ENCODE measurements at places on chromosomes 6 and 20. TPM values are rescaled to one million over a fixed set of nuclear protein-coding genes. Genes with fewer than 3 reads are reported as not detected.

Gene PSORS1C2
- total RNA-seq = not detected

Gene TFEB
- 3.4 TPM for total RNA-seq

Gene GPR6
- total RNA-seq = not detected

Gene XRN2
- 85.5 TPM for total RNA-seq

Gene CD93
- 13.4 TPM for total RNA-seq

Gene NRSN1
- not detected for total RNA-seq

Gene CD24
- total RNA-seq = 0.26 TPM

Gene LAMA5
- 157 TPM for total RNA-seq

Gene PRL
- not detected for total RNA-seq

Gene SLC22A16
- not detected for total RNA-seq

Gene CALHM6
- 0.31 TPM for total RNA-seq

Gene ASIP
- not detected for total RNA-seq

Gene PTCRA
- total RNA-seq = not detected

Gene NUDT3
- total RNA-seq = 20.8 TPM

Gene CGA
- not detected for total RNA-seq

Gene TENT5A
- 19.6 TPM for total RNA-seq

Gene GJA10
- total RNA-seq = not detected

Gene TTLL9
- total RNA-seq = 0.06 TPM

Gene REM1
- 1.7 TPM for total RNA-seq

Gene COL10A1
- not detected for total RNA-seq

Gene RHAG
- not detected for total RNA-seq

Gene DEFB132
- total RNA-seq = not detected

Gene PPP1R16B
- total RNA-seq = 0.75 TPM

Gene BPIFB2
- not detected for total RNA-seq
